Skeletal muscle cell (primary cell): ENCODE measurements at places on chromosomes 1 and 21.

DNA sequence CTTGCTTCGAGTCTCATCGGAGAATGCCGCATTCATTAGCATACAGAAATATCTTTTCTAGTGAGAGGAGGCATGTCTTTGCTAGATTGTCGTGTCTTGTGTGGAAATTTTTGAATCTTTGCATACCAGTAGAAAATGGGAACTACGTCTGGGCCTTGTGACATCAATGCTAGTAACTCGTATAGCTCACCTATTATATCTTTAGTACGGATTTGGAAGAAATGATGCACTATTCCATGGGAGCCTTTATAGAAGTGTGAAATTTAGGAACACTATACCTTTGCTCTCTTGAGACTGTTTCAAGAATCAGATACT is 835 bp downstream of the UHMK1 start:
- DNase-seq = no peak

DNA sequence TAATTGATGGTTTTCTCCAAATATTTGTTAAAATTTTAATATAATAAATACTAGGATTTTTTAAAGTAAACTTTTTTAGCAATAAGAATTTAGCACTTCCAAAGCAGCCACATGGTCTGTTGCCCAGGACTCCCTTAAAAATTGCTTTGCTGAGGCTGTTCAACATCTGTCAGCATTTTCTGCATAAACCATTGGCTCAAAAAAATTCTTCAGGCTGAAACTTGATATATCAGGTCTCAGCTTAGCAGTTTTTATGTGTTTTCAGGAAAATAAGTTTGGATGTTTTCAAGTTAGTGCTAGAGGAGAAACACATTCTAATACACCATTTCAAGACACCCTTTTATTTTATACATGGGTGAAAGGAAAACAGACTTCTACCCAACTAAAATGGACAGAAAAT is 69.1 kb upstream of the C1orf105 start:
- peak; percentile 49 for DNase-seq

DNA sequence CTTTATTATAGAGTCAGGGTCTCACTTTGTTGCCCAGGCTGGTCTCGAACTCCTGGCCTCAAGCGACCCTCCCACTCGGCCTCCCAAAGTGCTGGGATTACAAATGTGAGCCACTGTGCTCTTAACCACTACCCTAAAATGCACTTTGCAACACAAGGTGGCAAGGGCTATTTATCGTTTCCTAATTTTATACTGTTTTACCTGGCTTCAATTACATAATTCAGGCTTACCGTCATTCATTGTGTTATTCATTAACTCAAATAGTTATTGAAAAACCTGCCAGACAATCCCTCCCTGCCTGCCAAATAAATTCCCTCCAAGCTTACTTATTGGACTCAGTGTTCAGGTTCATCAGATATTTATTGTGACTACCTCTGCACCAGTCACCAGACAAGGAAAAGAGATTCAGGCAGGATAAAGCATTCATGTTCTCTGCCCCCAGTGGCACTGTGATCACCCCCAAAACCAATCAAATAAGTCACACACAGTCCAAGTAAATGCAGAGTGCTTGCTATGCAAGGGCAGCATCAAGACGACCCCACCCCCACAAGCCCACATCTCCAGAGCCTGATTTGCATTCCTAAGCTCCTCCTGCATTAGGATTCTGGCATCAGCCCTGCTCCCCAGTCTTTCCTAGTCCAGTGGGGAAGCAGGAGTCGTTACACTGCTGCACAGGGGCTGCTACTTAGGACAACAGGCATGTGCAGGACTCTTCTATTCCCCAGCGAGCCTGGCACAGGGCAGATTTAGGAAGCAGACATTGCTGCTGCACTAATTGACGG is 8.1 kb downstream of the PAQR7 start:
- DNase-seq = no peak

- DNase-seq = no peak
Measured at GRCh38 chr1:54115520-54115919, 37.3 kb downstream of the CDCP2 start.

DNA sequence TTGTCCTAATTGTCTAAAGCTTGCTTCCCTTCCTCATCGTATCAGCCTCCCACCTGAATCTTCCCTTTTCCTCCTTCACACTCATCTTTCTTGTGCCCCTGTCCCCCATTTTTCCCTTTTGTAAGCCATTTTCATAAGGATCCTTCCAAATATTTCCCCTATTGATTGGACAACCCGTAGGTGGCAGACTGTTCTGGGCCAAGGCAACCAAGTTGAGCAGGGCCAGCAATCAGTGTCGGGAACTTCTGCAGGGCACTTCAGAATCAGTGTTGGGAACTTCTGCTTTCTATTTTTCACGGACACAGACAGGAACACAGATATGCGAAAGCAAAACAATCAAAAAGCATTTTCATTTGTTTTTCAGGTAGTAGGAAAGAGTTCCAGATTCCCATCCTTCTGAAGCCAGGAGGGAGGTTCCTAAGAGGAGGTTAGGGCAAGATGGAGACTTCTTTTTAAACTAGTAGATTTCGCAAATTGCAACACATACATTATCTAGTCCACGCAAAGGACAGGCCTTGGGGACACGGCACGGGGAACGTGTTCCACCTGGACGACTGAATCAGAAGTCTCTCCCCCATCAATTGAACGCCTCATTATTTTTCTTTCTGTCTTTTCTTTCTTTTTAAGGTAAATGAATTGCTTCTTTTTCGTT is 691 bp upstream of the MPZL1 start:
- peak; percentile 31 for DNase-seq

DNA sequence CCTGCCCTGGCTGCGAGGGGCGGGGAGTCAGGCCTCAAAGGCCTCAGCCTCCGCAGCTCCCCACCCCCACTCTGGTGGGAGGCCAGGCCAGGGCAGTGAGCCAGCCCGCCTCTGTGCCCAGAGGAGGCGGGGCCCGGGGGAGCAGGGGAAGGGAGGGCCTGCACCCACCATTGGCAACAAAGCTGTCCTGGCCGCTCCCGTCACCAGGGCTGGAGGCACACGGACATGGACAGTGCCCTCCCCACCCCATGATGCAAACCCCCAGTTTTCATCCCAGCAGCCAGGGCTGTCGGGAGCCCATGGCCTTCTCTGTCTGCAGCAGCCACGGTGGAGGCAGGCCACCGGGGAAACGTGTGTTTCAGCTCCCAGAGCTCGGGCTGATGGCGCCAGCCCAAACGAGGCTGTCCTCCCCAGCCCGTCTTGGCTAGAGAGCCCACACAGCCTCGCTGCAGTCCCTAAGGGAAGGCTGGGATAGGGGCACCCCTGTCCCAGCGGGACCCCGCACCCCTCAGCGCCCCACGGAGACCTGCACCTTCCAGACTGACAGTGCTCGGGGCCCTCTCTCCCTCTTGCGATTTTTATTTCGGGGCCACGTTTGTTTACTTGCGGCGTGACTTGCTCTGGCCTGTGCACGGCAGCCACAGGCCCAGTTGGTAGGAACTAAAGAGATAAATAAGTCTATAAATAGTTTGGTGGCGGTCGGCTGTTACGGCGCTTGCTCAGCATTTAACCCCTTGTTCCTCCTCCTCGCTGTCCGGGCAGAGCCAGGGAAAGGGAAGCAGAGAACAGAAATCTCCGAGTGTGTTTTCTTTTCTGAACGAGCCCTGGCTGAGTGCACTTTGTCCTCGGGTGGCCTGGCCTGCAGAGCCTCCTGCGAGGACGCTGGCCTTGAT is 101.8 kb downstream of the PRDM16 start:
- no peak for DNase-seq

- DNase-seq = no peak
Measured at GRCh38 chr21:31484219-31484618, 140.2 kb upstream of the TIAM1 start.
